Umbilical cord (tissue), 2 donors: ENCODE measurements at places on chromosomes 2 and 18.

DNA sequence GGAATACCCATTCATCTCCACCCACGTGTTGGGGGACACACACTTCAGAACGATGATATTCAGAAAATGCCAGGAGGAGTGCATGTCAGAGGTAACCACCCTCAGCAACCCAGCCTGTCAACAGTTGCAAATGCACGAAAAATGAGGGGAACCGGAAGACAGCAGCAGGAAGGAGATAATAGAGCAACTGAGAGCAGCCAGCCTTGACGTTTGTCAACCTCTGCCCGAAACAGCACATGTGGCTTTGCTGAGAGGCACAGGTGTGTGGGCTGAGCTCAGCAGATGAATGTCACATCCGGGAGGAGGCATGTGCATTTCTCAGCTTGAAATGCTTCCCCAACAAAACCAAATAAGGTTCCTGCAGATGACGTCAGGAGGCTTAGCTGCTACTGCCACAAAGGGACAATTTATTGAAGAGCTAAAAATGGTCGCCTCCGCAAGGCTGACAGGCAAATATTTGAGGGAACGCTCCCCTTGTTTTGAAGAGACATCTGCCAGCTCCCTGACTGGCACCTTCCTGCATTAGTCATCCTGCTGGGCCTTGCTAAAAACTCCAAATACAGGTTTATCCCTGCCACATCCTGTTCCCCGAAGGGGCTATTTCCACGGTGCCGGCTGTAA lies 419.0 kb downstream of the NBAS start:
- peak; percentile 61 for DNase-seq

- DNase-seq = peak; percentile 70
Observed at GRCh38 chr2:241666627-241667400, 19.8 kb downstream of the DTYMK start.

- no peak for DNase-seq
Observed at GRCh38 chr2:126467367-126468054, 188.4 kb upstream of the GYPC start.

DNA sequence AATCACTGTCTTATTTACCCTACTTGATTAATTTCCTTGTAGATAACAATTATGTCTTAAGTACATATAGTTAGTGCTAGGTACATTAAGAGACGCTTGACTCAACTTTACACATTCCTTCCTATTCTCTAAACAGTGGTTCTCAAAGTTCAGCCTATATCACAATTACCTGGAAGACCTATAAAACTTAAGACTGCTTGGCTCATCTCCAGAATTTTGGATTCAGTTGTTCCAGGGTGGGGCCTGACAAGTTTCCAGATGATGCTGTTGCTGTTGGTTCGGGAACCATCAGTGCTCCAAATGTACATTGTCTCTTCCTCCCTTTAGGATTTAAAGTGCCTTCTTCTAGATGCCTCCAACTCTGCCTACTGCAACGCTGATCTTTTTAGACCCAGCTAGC lies 4.0 kb downstream of the PPP3R1 start:
- no peak for DNase-seq

GRCh38 chr2:10415048-10415447 lies 33.1 kb downstream of the ODC1 start:
- no peak for DNase-seq

DNA sequence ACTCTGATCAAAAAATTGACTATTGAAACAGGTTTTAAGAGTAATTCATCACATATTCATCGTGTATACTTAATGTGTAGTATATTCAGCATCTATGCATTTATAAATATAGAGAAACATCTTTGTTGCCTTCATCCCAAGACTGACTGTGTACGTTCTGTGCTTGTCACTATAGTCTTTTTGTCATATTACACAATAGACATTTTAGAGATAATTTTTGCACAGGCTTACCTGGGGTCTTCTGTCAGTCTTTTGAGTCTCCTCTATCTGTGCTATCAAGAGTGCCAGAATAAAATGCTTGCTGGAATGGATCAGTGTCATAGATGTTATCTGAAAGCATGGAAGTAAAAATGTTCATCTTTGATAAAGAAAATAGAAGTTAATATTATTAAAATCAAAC lies 1047.7 kb upstream of the NRXN1 start:
- no peak for DNase-seq

- no peak for DNase-seq
Observed at GRCh38 chr2:121519153-121519552, 11.5 kb upstream of the RNU4ATAC start.

DNA sequence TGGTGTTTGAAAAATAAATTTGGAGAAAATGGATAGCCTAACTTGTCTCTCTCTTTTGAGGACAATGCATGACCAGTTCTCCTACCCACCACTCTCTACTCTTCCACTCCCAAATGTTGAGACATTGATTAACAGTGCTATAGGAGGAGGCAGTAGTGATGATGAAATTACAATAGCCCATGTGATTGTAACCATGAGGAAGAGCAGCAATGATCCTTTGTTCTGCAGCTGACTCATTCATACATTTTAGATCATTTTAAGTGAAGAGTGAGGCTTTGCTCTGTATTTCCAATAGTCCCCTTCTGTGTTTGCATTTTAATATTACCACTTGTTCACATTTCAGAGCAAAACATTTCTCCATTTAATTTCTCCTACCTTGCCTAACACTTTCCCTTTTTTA lies 592.3 kb downstream of the THSD7B start:
- DNase-seq = no peak

- DNase-seq = peak; percentile 88
Observed at GRCh38 chr2:162297925-162298552, 20.4 kb downstream of the IFIH1 start.

GRCh38 chr18:48649231-48649630 lies 110.4 kb downstream of the CTIF start:
- DNase-seq = no peak

GRCh38 chr2:182069908-182070307 lies 84.3 kb downstream of the PPP1R1C start:
- DNase-seq = no peak

DNA sequence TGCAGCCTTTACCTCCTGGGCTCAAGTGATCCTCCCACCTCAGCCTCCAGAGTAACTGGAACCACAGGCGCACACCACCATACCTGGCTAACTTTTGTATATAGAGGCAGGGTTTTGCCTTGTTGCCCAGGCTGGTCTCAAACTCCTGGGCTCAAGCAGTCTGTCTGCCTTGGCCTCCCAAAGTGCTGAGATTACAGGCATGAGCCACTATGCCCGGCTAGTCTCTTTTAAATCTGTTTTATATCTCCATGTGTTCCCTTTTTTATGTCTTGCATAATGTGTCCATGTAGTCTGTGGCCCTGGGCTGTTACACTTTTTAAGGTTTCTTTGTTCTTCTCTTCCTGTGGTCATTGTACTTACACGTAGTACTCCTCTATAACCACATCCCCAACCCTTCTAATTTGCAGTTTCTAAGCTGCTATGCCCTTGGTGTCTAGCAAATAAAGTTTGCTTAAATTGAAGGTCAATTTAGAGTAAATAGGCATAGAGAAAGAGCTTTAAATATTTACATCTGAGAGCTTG lies 168.2 kb downstream of the MCFD2 start:
- DNase-seq = no peak

DNA sequence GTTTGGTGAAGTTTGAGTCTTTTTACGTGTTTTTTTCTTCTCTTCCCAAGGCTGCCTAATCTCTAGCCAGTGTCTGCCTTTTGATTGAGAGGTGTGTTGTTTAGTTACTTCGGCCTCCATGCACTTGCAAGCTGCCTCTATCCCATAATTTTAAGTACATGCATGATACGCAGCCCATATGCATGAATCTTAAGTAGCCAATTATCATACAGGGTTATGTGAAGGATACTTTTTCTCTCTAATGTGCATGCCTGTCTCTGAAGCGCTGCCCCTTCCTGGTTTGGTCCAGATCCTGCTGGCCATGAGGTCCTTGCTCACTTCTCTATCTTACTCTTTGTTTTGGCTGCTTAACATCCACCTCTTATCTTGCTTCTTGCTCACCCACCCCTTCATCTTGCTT lies 73.9 kb upstream of the PID1 start:
- no peak for DNase-seq

GRCh38 chr2:215784371-215784783 lies 229.0 kb downstream of the MREG start:
- peak; percentile 96 for DNase-seq

DNA sequence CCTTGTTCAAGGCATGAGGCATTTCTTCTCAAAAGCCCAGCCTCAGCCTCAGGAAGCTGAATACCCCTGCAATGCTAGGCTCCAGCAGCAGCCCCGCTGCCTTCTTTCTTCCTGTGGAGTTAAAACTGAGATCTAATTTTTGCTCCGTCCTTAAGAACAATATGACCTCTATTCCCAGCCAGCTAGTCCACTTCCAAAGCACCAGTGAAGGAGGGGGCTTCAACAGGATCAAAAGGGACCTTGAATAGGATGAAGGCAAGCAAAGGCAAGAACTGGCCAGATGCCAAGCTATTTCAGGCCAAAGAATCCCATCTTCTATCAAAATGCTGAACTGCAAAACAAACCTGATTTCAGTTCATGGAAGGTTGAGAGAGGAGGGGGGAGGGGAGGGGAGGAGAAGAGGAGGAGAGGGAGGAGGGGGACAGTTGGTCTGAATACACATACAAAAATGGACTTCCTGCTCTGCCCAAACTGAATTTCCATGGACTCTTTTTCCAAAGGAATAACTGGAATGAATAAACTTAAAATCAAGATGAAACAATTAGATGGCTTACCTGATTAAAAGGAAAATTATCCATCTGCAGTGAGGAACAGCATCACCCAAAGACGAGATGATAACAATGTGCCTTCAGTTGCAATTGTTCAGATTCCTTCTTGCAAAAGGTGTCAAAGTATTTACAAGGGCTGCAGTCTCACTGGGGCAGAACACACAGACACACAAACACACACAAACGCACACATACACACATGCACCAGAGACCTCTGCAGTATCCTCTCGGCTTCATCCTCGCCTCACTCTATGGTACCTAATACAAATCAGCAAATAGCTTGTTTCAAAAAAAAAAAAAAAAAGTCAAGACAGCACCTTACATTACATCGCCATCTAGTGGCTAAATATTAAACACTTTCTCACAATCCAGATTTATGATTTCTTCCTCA lies at the start of gene SCN1A:
Gene SCN1A (minus strand): TSS at position 804 of the 939 bp plus-strand sequence. CDS start 54,399 bp downstream, outside the sequence.
- DNase-seq = peak; percentile 43

- no peak for DNase-seq
Observed at GRCh38 chr18:79538635-79539034, 141.0 kb upstream of the CTDP1 start.

GRCh38 chr2:177740700-177741099 lies 331.9 kb downstream of the PDE11A start:
- no peak for DNase-seq

GRCh38 chr18:199214-199613 lies 40.9 kb downstream of the USP14 start:
- DNase-seq = no peak

DNA sequence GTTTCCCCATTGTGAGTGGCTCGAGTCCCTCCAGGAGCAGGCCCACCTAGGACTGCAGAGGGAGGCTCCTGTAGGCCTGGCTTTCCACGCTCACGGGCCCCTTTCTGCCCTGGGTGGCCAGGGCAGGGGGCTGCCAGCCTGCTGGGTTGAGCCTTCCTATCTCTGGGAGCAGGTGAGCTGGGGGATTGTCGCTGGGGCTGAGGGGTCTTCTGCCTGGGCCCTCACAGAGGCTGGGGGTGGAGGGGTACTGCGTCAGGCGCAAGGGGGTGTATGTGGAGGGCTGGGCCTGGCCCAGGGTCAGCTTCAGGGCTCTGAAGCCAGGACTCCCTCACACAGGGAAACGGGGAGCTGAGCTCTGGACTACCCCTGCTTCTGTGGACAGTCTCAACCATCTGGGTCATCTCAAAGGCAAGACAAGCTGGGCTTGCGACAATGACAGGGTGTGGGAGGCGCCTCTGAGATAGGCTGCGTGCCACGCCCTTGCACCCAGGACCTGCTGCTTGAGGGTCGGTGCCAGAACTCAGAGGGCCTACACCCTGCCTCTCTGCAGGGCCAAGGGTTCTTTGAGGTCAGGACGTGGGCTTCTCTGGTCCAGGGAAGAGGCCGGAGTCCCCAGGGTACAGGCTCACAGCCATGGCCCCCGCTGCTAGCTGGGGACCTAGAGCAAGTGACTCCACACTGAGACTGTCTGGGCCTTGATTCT lies 206.1 kb downstream of the TWIST2 start:
- DNase-seq = no peak

DNA sequence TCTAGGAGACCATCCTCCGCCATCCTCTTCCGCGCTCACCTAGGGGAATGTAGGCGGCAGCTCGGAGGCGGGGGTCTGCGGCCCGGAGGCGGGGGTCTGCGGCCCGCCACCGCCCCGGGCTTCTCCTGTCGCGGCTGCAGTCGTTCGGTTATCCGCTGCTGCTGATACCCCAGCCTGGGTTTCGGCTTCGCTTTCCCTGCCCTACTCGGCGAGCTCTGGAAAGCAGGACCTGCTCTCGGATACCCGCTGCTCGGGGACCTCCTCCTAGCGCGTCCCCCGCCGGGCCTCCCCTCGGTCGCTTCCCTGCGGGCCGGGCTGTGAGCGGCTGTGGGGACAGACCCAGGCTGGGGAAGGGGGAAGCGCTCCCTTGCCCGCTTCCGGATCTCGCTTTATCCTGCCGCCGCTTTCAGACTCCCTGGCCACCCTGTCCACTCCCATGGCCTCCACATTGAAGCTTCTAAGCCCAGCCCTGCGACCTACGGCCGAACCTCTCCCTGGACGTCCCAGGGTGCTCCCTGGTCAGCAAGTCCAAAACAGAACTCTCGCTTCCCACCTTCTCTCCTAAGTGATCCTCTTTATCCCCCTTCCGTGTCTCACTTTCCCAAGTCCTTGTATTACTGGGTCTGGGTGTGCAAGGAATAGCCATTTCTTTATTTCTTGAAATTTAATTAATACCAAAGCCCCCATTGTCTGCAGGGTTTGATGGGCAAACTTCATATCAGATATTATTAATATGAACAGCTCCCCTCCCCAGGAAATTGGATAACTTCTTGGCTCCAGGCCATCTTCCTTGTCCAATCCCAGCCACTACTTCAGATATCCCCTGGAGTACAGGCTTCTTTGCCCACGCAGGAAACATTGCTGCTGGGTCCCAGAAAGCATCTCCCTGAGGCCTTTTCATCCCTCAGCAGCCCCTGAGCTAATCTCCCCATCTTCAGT lies 769 bp downstream of the FKBP1B start:
- peak; percentile 22 for DNase-seq
